ENCODE measurements at places on chromosomes 12 and 14.

DNA sequence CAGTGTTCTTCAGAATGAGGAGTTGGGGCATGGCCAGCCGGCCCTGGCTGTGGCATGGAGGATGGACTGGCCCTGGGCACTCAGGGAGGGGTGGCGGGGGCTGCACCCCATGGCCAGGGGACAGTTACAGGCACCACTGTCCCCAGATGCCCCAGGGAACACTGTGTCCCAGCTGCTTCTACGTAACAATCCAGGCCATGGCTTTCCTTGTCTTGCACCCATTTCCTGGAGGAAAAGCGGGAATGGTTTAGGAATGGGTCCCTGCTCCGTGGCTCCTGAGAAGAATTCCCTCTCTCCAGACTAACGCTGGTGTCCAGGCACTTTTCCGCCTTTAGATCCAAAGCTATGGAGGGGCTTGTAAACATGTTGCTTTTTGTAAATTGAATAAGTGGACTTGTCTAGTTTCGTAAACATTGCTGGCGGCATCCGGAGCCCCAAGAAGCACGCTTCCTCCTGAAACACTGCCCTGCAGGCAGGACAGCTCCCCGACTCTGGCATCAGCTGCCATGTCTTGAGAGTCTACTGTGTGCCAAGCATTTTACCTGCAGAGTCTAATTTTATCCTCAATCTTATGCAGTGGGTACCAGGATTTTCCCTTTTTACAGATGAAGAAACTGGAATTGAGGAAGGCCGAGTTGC lies 238.3 kb downstream of the SLC41A2 start:
- no peak for DNase-seq

- DNase-seq: peak; percentile 36
Measured at GRCh38 chr12:130878193-130879185, 6.6 kb downstream of the RAN start.

GRCh38 chr12:90816353-90817089 lies 138.5 kb downstream of the CCER1 start:
- no peak for DNase-seq

- no peak for DNase-seq
Measured at GRCh38 chr14:73663548-73664212, 18.9 kb downstream of the DNAL1 start.

DNA sequence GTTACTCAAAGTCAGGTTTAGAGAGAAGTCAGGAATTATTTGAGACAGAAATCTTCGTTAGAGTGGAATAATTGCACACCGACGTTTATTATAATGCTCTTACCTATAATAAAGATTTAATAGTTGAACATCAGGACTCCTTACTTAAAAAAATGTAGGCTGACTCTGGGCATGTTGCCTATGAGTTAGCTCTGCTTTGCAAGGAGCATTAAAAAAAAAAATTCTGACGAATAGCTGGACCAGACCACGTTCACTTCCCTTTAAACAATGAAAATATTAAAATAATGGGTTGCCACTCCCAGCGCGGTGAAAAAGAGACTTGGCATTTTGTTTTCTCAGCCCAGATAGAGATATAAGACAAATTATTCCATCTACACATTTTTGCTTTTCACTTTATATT lies 574 bp upstream of the FANCM start:
- no peak for DNase-seq

DNA sequence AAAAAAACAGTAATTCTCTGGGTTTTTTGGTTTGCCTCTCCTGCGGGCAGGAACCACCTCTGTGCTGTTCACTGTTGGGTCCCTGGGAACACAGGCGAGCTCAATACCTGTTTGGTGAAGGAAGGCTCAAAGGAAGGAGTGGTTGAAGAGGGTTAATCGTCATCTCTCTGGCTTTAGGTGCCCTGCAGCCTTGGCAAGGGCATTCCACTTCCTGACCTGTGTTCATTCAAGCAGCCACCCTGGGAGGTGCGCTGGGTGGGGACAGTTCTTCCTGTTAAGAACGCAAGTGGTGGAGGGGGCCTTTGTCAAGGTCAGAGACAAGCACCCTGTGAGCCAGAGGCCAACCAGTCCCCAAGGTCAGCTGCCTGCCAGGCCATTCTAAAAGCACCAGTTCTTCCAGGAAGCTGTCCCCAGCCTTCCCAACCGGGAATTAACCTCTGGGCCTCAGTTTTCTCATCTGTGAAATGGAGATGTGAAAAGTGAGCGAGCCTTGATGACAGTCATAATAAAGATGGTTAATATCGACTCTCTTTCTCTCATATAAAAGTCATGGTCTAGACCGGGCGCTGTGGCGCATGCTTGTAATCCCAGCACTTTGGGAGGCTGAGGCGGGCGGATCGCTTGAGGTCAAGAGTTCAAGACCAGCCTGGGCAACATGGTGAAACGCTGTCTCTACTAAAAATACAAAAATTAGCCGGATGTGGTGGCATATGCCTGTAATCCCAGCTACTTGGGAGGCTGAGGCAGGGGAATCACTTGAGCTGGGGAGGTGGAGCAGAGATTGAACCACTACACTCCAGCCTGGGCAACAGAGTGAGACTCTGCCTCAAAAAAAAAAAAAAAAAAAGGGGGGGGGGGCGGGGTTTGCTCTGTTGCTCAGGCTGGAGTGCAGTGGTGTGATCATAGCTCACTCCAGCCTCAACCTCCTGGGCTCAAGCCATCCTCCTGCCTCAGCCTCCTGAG lies 6.1 kb downstream of the RHOF start:
- no peak for DNase-seq

- DNase-seq: no peak
Measured at GRCh38 chr12:79451978-79452377, 238.8 kb downstream of the PAWR start.

DNA sequence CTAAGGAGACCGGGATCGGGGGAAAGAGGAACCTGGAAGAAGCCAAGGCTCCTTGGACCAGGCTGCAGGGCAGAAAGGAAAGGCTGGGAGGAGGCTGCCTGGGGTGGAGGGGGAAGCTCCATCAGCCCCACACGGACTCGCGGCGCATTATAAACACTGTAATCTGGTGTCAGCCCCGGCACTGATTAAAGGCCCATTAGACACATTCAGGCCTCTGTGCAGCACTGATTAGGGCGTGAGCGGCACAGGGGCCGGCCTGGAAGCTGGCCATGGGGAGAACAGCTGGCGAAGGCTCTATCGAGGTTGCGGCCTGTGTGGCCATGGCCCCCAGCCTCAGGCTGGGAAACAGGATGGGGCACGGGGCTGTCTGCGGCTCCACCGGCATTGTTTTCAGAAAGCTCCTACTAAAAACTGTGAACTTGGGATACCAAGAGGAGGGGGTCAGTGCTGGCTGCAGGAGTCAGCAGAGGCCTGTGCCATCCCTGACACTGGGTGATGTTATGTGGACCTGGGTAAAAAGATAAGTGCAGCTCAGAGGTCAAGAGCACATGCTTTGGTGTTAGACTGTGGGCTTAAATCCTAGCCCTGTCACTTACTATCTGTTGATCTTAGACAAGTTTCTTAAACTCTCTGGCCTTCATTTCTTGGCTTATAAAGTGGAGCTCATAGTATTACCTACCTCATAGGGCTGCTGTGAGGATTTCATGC lies 10.6 kb downstream of the ACVRL1 start:
- DNase-seq: no peak

DNA sequence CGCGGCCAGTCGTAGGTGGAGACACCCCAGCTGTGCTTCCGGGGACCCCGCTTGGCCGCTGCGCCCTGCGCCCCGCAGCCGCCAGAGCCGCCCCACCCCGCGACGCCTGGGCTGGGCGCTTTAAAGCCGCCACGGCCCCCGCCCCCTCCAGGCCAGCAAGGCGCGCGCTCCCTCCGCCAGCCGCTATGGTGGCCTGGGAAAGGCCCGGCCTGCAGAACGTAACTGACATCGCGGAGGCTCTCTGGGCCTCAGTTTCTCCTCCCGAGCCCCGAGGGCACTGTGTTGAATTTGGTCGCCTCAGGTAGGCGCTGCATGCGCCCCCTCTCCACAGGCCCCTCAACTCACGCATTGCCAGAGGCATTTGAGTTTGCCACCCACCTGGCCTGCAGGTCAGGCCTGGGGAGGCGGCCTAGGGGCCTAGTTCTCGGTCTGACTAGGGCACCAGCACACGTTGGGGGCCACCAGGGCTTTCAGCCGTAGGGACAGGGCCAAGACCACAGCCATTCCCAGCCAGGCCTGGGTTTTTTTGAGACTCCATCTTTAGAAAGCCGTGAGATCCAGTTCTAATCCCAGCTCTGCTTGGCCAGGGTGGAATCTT lies at the start of gene NGB:
TSS of gene NGB (minus strand) at position 94 of the 598 bp plus-strand sequence. CDS start 269 bp downstream, outside the sequence.
- no peak for DNase-seq

DNA sequence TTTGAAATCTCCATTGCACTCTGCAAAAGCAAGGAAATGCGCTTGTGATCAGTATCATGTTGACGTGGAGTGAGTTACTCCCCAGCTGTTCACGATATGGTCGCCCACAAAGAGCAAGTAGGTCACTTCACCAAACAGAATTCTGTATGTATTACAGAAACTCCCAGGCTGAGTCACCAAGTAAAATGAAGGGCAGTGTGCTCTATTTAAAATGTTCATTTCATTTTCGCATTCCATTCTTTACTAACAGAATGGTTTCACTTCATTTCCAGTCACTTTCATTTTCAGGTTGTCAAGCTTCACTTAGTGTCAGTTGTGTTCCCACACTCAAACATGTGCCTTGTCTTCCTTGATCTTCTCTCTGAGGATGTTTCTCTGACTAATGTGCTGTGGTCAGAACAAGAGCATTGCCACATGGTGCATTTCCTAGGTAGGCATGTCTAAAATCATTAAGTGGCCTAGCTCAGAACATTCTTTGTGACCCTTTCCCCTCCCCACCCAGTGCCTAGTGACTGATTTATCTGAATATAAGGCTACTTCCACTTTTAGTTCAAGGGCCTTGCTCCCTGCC lies 391.2 kb downstream of the RAD51B start:
- DNase-seq: no peak

GRCh38 chr12:129440278-129440677 lies 463.5 kb downstream of the TMEM132D start:
- no peak for DNase-seq

DNA sequence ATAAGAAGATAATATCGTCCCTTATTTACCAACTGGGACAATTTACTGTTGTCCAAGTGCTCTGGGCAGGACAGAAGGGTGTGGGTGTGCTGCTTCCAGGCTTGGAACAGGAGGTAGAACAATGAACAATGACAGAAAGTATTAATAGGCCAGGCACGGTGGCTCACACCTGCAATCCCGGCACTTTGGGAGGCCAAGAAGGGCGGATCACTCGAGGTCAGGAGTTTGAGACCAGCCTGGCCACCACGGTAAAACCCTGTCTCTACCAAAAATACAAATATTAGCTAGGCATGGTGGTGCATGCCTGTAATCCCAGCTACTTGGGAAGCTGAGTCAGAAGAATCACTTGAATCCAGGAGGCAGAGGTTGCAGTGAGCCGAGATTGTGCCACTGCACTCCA lies 2.5 kb downstream of the IFI27 start:
- DNase-seq: no peak

DNA sequence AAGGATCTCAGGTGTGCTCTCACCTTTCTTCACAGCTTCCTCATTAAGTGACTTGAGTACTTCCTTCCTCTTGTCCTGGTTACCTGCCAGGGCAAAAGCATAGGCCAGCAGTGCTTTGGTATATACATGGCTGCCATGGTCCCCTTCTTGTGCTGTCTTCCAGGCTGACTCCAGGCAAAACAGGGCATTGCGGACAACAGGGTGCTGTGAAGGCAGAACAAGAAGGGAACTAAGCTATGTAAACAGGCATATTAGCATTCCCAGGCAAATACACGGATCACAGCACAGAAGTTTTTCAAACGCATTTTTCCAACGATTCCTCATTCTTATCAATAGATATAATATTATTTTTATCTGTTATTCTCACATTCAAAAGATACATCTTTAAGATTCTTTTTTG lies 39.0 kb downstream of the A2M start:
- no peak for DNase-seq

GRCh38 chr12:94318181-94318580 lies 141.5 kb downstream of the CEP83 start:
- DNase-seq: no peak

GRCh38 chr12:13101821-13102375 lies 1.6 kb downstream of the GSG1 start:
- peak; percentile 48 for DNase-seq

- DNase-seq: no peak
Measured at GRCh38 chr14:68874746-68875155, 81.9 kb upstream of the ZFP36L1 start.

DNA sequence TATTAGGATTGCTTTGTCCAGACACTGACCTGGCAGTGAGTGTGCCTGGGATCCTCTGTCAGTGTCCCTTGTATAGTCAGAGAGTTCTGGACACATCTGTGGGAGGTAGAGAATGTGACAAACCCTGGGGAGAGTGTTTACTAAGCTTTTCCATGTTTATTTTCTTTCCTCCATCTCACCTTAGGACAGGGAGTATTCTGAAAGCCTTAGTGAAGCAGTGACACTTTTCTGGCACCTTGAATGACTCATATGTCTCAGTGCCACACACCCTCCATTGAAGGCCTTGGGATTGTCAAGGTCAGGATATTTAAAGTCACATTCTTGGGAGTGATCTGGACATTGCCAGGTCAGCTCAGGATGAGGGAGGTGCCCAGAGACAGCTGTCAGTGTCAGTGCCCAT lies 34.9 kb upstream of the CTDSP2 start:
- no peak for DNase-seq

DNA sequence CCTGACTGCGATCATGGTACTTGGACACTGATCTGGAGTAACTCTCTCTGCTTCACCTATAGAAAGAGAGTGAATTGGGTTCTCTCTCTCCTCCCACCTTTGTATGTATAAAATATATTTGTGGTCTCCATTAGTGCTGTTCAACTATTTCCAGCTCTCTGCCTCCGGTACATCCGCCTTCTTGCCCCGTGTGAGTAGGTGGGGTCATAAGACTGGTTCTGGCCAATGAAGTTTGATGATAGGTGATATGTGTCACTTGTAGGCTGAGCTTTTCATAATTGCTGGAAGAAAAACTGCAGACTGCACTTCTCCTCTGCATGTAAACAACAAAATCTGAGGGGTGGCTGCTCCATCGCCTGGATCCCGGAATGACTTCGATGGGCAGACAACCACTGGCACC lies 210.4 kb downstream of the EXOC5 start:
- DNase-seq: no peak

DNA sequence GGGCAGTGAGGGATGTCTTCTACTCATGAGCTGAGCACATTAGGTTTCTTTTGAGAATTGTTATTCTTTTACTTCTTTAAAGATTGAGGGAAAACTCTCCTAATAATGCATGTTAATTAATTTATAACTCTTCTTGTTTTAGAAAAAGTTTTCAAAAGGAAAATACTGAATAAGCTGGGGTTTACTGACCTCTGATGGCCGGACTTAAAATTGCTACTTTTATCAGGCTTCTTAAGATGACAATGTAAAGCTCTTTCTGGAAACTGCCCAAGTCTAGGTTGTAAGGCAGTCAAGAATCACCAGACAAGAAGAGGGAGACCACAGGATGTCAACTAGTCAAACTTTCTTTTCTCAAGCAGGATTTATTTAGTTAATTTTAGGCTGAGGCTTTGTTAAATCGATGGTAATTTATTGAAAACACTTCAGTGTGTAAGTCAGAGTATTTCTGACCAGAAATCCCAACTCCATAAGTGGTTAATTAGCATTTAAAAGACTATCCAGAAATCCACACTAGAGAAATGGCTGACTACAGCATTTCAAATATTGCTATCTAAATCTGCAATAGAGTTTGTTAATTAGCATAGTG lies 82.1 kb downstream of the AVPR1A start:
- peak; percentile 39 for DNase-seq
